ENCODE measurements at places on chromosomes 16 and 17. TPM values are rescaled to one million over a fixed set of nuclear protein-coding genes. Genes with fewer than 3 reads are reported as not detected.

GRCh38 chr17:15998031-15998562 is 1.4 kb downstream of the ZSWIM7 start:
- DNase-seq: no peak

GRCh38 chr16:47928008-47928407 is 227.8 kb downstream of the ABCC12 start:
- DNase-seq: no peak

DNA sequence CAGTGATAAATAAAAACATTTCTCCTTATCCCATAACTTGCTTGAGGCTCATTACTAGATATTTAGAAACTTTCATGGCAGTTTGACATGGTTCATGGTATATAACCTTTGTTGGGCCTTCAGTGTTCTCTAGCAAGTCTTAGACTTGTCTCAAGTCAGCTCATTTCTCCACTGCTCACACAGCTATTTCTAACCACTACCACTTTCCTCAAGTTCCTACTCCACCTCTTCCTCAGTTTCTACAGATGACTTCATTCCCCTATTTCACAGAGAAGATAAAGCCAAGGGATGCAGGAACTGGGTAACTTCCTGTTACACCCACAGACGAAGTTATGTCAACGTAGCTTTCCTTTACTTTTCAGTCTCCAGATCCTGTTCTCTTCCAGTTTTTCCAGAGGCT is 23.2 kb downstream of the NLK start:
- DNase-seq: no peak

GRCh38 chr16:23510164-23510914 is at the start of gene GGA2:
TSS of gene GGA2 (minus strand) at chr16:23510494. CDS start at chr16:23510411, 83 bp downstream.
- peak; percentile 96 for DNase-seq

- no peak for DNase-seq
Observed at GRCh38 chr17:68197091-68197996, 50.5 kb upstream of the AMZ2 start.

- no peak for DNase-seq
Observed at GRCh38 chr17:2068031-2068518, 13.2 kb downstream of the HIC1 start.

DNA sequence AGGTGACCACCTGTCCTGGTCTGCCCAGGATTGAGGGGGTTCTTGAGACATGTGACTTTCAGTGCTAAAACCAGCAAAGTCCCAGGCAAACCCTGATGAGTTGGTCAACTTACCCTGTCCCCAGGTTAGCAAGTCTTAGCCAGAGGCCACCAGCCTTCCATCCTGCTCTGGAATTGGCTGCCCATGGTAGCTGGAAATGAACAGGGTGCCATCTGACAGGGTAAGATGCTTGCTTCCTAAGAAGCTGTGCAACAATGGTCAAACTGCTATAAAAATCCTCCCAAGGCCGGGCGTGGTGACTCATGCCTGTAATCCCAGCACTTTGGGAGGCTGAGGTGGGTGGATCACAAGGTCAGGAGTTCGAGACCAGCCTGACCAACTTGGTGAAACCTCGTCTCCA is 22.8 kb upstream of the MTMR4 start:
- no peak for DNase-seq

DNA sequence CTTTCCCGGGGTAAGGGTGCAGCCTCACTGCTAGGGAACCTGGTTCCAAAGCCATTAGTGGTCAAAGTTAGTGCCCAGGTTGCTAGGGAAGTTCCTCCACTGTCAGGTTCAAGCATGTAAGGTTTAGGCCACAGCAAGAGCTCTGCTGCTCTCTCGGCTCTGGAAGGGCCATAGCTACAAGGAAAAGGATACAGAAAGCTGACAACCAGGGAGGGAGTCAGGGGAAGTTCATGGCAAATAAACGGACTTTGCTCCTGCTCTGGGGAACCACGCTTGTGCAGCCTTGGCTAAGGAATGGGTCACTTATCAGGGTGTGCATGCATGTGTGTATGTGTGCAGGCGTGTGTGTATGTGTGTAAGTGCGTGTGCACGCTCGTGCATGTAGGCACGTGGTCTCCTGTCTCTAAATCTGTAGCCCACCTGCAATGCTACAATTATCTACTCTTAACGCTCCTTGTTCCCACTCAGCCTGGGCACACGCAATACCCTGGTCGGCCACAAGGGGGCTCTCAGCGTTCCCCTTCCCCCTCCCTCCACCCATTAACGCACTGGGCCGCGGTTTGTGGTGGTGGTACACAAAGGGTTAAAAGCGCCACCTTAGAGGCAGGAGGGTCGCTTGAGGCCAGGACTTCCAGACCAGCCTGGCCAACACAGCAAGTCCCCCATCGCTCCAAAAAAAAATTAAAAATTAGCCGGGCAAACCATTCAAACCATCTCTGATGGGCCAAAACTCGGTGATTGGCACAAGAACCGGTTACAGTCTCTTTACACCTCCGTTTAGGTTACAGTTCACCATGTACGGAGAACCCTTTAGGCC is 48.4 kb upstream of the KDM8 start:
- DNase-seq: no peak

GRCh38 chr16:61569028-61569427 is 467.2 kb downstream of the CDH8 start:
- DNase-seq: no peak

- no peak for DNase-seq
Observed at GRCh38 chr17:72399608-72400487, 279.0 kb downstream of the SOX9 start.

GRCh38 chr16:88430185-88430523 is 22.9 kb upstream of the ZFPM1 start:
- no peak for DNase-seq

DNA sequence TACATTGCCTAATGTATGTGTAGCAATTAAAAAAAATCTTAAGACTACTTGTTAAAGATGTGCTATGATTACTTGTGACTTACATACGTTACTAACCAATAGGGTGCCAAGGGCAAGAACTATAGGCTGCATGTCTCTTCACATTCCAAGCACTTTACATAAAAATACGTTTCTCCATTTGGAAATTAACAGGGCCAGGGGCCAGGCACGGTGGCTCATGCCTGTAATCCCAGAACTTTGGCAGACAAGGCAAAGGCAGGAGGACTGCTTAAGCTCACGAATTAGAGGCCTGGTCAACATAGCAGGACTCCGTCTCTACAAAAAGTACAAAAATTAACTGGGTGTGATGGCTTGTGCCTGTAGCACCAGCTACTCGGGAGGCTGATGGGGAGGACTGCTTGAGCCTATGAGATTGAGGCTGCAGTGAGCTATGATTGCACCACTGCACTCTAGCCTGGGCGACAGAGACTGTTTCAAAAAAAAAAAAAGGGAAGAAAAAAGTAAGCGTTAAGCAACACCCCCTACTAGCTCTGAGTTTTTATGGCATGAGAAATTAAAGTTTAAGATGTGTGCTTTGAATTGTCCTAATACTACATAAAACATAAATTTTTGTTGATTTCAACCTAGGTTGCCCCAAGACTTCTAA is 12.3 kb downstream of the PSMD12 start:
- DNase-seq: no peak

DNA sequence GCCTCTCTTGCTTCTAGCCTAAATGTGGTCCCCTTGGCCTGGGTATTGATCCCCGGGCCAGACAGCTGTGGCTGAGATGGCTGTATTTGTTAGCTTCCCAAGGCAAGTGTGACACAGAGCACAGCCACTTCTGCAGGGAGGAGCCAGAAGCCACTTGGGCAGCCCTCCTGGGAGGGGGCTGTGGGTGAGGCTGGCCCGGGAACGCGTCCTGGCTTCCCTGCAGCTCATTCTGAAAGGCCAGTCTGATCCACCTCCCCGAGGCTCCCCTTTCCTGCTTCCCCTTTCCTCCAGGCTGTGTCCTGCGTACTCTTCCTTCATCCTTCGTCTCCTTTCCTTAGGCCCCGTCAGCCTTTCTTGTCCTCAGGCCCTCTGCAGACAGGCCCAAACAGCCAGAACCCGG is 8.0 kb downstream of the SERPINF2 start:
- no peak for DNase-seq

DNA sequence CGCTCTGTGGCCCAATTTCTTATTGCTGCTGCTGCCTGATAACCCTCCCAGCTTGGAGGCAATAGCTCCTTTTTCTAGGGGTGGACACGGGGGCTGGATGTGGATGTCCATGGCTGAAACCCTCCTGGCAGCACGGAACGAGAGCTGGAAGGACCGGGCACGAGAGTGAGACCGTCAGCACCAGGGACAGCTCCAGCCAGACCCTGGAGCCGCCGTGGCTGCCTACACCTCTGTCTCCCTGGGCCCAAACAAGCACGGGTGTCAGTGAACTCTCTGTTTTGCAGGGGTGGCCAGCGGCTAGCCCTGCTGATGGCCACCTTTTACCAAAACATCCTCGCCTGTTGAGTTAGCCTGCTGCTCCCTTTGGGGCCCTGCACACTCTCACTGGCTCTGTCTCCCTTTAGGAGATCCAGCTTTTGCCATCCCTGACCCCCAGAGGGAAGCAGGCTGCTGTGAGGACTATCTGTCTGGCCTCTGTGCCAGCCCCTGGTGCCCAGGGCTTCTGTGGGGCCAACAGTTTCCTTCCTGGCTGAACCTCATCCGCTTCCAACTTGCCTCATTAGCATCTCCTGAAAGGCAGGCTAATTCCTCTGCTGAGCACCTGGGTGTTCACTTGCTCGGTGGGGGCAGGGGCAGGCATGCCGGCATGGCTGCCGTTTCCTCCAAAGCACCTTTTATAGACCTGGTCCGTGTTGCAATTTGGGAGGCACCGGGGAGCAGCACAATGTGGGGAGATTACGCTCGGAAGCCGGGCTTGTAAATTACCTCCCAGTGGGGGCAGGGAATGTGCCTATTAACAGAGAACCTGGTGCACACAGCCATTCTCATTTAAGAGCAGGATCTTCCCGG is 118.1 kb downstream of the ENGASE start:
- DNase-seq: no peak

DNA sequence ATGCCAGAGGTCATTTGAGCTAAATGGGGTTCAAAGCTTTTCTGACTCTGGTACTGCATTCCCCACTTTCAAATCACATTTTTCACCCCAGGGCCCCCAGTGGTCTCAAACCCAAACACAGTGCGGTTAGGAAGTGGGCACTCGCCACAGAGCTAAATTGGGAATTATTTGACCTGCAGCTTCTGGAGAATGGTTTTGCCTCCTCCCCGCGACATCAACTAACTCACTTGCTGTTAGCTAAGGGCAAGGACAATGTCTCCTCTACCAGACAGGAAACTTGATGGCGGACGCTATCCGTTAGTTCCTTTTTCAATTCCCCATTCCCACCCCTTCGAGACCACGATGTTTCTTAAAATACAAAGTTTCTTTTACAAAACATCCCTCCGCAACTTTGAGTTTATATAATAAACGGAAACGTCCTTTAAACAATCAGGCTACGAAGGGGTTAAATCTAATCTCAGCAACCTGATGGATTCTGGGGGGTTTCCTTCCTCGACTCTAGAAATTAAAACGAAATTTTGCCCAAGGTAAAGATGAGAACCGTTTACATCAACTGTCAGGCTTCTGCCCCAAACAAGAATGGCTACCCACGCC is 500 bp upstream of the KAT7 start:
- no peak for DNase-seq

DNA sequence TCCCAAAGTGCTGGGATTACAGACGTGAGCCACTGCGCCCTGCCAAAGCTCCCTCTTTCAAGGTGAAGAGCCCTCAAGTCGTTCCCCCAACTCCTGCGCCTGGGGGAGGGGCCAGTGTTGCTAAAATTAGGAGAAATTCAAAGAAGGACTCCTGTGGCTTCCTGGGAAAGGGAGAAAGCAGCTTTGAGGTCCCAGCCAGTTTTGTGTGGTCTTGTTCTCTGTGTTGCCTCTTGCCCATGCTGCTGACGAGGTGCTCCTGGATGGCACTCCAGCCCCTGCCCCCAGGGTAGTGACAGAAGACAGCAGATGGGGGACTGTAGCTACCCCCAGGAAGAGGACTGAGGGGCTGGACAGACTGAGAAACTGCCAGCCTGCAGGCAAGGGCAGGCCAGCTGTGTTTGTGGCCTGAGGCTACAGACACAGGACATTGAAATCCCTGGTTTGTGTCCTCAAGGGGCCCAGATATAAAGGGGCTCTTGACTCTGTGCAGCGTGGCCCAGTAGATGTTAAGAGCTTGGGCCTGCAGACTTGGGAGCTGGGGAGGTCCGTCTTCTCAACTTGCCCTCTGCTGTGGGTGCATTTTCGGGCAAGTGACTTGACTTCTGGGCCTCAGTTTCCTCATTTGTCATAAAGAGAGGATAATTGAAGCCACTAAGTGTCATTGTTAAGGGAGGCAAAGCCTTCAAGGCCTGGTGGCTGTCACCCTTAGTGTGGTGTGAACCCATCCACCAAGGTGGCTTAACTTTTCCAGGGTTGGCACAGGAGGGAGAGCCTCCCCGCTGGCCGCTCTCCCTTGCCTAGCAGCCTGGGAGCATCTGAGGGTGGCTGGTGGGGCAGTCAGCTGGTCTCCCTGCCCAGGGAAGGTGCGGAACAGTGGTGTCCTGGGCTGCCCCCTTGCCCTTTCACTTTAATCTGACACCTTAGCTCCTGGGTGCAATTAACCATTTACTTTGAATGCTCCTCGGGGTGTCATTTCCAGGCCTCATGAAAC is 4.1 kb downstream of the UBALD2 start:
- no peak for DNase-seq

- no peak for DNase-seq
Observed at GRCh38 chr17:72737151-72737690, 355.3 kb downstream of the SLC39A11 start.

DNA sequence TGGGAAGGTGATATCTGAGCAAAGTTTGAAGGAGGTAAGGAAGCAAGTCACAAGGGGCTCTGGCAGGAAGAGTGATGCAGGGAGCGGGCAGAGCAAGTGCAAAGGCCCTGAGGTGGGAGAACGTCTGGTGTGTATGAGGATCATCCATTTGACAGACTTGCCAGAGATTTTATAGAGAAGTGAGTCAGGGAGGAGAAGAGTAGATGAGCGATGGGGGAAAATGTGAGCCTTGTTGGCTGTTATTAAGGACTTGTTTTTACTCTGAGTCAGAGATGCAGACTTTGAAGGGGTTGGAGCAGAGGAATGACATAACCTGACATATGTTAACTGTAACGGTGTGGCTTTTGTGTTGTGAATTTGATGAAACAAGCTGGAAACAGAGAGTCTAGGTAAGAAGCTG is 3.5 kb upstream of the CLEC10A start:
- no peak for DNase-seq

RAMP2 gene
- total RNA-seq: 37.9 TPM

FSCN2 gene
- total RNA-seq: 1.2 TPM

RRAD gene
- 63.9 TPM for total RNA-seq

MT1A gene
- 371 TPM for total RNA-seq

APOBR gene
- total RNA-seq: 1.8 TPM

PRKCB gene
- total RNA-seq: 15.6 TPM

SOX15 gene
- 2.9 TPM for total RNA-seq

RSKR gene
- 2.3 TPM for total RNA-seq

ALOX12 gene
- not detected for total RNA-seq

SCNN1B gene
- total RNA-seq: 1.2 TPM

CCL3 gene
- total RNA-seq: not detected

GLIS2 gene
- 12.0 TPM for total RNA-seq

ARL5C gene
- not detected for total RNA-seq

Data from esophagus muscularis mucosa (tissue), 4 donors.